Inflammatory macrophage treated with lipopolysaccharide for 1 hour (primary cell): ENCODE measurements at places on chromosomes 13 and 19.

DNA sequence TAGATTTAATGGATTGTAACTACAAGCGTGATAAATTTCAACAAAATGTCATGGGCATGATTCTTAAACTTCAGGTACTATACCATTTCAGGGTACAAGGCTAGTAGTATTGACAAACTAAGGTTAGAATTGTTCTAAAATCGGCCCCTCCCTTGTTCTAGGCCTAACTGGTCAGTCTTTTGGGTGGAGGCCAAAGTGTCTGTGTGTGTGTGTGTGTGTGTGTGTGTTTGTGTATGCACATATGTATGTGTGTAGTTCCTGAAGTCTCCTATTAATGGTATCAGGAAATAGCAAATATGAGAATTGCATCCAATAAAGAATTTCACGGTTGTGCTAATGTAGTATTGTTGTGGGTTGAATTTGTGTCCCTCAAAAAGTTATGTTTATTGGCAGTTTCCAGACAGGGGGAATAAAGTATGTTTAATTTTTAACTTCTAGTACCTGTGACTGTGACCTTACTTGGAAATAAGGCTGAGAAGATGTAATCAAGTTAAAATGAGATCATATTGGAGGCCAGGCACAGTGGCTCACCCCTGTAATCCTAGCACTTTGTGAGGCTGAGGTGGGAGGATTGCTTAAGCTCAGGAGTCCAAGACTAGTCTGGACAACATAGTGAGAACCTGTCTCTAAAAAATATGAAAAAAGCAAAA, 119.2 kb downstream of the KLF5 start:
- no peak for DNase-seq

- DNase-seq, result no peak
Observed at GRCh38 chr13:112510987-112511685, 76.8 kb downstream of the TUBGCP3 start.

DNA sequence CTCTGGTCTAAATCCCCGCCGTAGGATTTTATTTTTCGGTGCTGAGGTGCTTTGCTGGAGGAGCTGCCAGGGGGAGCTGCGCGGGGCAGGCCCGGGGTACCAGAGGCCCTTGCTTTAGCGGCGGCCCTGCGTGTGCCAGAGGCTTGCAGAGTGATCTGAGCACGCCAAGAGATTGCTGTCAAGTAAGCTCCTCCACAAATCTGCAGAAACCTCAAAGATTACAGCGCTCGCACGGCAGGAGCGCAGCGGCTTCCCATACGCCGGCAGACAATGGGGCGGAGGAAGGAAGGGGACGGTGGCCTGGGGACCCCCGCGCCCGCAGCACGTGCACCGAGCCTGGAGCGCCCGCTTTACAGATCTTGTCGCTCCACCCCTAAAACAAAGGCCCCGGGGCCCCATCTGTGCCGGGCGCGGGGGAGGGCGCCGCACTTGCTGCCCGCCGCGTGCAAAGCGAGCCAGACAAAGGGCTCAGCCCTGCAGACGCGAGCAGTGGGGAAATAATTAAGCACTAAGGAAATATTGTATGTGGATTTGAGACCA, 9.1 kb upstream of the C19orf12 start:
- DNase-seq, result no peak

GRCh38 chr13:62595976-62596375, 1180.3 kb upstream of the PCDH20 start:
- no peak for DNase-seq

- peak; percentile 17 for DNase-seq
Observed at GRCh38 chr13:73835138-73835721, 299.0 kb downstream of the KLF12 start.

DNA sequence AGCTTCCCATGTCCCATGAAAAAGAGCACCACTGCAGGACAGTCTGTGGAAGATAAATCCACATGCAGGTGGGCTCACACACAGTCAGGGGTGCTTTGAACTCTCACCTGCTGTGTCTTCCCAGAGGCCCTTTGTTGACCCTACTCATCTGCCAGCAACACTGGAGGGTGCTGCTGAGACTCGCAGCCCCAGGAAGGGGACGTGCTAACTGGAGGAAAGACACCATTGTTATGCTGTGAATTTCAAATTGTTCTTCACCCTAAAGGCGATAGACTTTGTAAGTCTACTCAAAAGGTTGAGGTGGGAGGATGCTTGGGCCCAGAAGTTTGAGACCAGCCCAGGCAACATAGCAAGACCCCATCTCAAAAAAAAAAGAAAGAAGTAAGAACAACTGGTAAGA, 107.3 kb upstream of the SERP2 start:
- no peak for DNase-seq

DNA sequence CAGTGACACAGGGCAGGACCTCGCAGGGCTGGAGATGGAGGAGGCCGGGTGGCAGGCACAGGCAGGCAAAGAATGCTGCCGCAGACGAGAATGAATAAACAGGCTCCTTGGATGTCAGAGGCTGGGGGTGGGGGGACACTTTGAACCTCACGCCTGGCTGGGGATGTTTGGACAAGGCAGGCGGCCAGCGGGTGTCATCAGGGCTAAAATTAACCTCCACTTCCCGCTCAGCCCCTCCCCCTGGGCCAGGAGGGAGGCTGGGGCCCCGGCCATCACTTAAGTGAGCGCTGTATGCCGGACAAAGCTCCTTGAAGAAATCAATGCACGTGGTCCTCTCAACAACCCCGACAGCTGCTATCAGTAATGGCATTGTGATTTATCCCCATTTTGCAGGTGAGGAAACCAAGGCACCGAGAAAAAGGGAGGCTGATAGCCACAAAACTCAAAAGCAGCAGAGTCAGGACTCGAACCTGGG, 10.3 kb upstream of the FUT5 start:
- no peak for DNase-seq
